ENCODE measurements at places on chromosomes 16 and 17.

DNA sequence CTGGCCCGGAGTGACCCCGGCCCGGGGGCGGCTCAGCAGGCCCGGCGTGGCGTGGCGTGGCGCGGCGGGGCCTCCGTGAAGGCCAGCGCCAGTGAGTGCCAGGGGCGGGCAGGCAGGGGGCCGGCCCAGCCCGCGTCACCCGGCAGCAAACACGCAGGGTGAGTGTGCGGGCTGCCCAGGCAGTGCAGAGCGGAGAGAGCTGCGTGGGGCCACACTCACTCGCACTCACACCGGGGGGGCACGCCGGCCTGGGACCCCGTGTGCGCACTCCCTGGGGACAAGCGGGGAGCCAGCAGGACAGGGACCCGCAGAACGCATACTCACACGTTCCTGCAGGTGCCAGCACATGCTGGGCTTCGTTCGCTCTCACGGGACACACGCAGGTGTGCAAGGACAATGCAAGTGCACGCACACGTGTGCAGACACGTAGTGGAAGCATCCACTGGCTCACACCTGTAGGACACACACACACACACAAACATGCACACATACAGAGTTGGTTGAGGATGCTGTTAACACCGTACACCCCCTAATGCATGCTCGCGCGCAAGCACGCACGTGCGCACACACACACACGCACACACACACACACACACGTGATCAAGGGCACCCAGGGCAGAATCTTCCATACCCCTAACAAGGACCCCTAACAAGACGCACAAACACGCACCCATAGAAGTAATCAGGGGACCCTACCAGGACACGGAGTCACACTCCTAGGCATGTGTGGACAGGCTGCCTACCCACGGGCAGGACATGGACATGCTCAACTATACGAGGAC, 7.7 kb downstream of the USP6 start:
- peak overlapping the region; percentile 83 for H3K4me3 ChIP-seq
- no peaks in the 10 kb centered on the region for H3K36me3 ChIP-seq
- H3K4me1 ChIP-seq, result no peaks in the 10 kb centered on the region

DNA sequence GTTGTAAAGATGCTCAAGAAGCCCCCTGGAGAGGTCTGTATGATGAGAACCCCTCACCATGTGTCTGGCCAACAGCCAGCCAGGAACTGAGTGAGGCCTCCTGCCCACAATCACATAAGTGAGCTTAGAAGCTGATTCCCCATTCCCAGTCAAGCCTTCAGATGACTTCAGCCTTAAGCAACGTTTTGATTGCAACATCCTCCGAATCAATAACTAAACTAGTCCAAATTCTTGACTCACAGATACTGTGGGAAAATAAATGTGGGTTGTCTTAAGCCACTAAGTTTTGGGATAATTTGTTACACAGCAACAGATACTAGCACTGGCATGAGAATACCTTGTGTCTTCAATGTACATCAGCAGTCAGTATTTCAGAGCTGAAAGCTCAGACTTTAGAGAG, 54.5 kb upstream of the HS3ST4 start:
- H3K4me3 ChIP-seq, result no peak overlapping the region
- H3K27me3 ChIP-seq, result no peaks in the 10 kb centered on the region
- no peak for DNase-seq

DNA sequence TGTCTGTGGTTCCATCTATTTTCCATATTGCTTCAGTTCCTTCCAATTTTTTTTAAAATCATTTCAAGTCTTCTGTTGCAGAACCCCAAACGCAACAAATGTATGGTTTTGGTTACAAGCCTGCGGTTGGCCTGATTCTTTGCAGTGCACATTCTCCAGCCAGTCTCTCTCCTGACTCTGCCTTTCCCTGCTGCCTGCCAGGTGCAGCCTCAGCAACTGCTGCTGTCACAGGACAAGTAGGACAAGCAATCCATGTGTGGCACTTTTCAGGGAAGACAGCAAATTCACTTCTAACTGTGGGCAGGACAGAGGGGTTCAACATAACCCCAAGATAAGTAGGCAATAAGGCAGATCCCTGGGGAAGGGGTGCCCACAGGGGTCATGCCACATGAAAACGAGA, 24.2 kb downstream of the EMP2 start:
- DNase-seq, result no peak
- no peaks in the 10 kb centered on the region for H3K36me3 ChIP-seq
- no peak overlapping the region for H3K27ac ChIP-seq
- H3K4me1 ChIP-seq, result peaks cover 5% of the 10 kb centered on the region
- no peaks in the 10 kb centered on the region for H3K27me3 ChIP-seq

- peak overlapping the region; percentile 62 for H3K4me3 ChIP-seq
- no peaks in the 10 kb centered on the region for H3K36me3 ChIP-seq
- peaks cover 6% of the 10 kb centered on the region for H3K4me1 ChIP-seq
- peak; percentile 73 for DNase-seq
These were observed 3.8 kb downstream of the PMP22 start for GRCh38 chr17:15261258-15261801.

GRCh38 chr17:68324114-68324513, 32.8 kb downstream of the ARSG start:
- no peak for DNase-seq
- no peak overlapping the region for H3K27ac ChIP-seq
- H3K4me3 ChIP-seq, result no peak overlapping the region
- H3K27me3 ChIP-seq, result no peaks in the 10 kb centered on the region
- no peaks in the 10 kb centered on the region for H3K36me3 ChIP-seq

DNA sequence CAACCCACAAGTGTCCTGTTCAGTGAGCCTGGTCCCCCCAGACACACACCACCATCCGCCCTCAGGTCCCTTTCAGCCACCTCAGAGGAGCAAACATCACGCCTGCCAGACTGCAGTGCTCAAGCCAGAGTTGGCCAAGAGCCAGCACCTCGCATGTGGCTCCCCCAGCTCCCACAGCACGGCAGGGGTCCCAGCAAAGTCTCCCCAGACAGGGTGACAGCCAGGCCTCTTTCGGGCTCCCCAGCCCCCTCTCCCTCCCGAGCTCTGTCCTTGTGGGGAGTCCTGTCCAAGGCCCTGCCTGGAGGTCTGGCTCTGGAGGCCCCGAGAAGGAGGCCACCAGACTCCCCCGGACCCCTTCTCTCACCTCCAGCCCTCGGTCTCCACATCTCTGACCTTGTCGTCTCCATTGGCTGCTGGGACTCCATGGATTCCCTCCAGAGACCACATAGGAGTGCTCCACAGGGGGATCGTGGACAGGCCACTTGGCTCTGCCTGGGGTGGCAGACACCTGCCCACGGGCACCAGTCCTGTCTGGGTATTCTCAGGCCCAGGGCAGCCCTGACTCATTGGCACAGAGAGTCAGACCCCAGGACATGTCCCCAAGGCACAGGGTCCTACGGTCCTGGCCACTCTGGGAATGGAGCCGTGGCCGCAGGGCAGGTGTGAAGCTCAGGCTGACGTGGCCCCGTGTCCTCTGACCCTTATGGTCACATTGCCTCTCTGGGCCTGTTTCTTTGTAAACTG, 1.8 kb upstream of the MYADML2 start:
- no peak overlapping the region for H3K4me3 ChIP-seq
- no peaks in the 10 kb centered on the region for H3K27me3 ChIP-seq
- no peaks in the 10 kb centered on the region for H3K4me1 ChIP-seq
- DNase-seq, result no peak

GRCh38 chr17:32525122-32525521, 38.3 kb downstream of the CDK5R1 start:
- H3K4me3 ChIP-seq, result no peak overlapping the region
- no peaks in the 10 kb centered on the region for H3K36me3 ChIP-seq
- no peaks in the 10 kb centered on the region for H3K27me3 ChIP-seq

DNA sequence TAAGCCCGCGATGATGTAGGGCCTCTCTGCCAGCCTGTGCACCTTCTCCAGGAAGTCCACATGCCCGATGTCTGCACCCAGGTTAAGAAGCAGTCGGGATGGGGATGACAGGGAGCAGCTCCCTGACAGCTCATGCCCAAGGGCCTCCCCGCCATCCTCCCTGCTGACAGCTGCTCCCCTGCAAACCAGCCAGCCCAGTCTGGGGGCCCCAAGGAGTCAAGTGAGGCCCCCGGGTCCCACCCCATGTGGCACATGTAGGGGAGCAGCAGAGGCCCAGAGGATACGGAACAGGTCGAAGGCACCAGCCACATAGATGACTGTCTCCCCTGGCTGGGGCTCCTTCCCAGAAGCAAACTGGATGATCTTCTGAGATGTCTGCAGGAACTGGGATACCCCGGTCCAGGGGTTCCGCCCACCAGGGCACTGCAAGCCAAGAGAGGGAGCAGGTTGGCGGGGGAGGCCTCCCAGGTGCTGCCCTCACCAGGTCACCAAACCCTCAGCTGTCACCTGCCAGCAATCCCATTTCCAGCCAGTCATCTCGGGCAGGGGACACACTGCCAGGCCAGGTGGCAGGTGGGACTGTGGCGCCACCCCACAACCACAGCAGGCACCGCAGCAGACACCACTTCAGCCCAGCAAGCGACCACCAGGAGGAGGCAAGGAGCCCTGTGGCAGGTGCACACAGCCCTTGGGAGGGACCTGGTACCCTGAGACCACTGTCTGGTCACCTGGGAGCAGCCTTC, 4.6 kb downstream of the PCYT2 start:
- H3K36me3 ChIP-seq, result no peaks in the 10 kb centered on the region
- H3K4me3 ChIP-seq, result no peak overlapping the region
- DNase-seq, result no peak
- no peak overlapping the region for H3K27ac ChIP-seq
- no peaks in the 10 kb centered on the region for H3K4me1 ChIP-seq

DNA sequence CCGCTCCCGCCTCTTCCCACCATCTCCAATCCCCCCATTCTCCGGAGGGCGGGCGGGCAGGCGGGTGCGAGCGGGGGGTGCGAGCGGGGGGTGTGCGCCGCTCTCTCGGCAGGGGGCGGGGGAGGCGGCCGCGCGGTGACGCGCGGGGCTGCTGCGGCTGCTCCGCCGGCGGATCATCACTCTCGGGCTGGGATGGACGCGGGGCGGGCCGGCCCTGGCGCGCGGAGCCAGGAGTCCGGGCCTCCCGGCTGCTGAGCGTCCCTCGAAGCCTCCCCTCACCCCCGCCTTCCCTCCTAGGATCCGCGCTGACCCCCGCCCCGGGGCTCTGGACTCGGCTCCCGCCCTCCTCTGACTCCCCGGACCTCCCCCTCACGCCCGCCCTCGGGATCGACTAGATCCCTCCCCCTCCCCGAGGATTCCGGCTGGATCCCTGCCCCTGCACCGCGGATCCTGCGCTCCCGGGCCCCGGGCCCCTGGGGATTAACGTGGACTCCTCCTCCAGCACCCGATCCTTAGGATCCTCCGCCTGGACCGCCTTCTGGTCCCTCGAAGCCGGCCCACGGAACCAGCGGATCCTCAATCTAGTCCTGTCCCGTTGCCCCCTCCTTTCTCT, 946 bp upstream of the TMEM256 start:
- H3K4me1 ChIP-seq, result peaks cover 4% of the 10 kb centered on the region
- no peaks in the 10 kb centered on the region for H3K36me3 ChIP-seq
- DNase-seq, result peak; percentile 74
- H3K27me3 ChIP-seq, result no peaks in the 10 kb centered on the region
- H3K27ac ChIP-seq, result peak overlapping the region; percentile 95

- no peaks in the 10 kb centered on the region for H3K36me3 ChIP-seq
- no peak overlapping the region for H3K4me3 ChIP-seq
- DNase-seq, result no peak
These were observed 132.8 kb upstream of the NETO2 start for GRCh38 chr16:47276522-47276921.

DNA sequence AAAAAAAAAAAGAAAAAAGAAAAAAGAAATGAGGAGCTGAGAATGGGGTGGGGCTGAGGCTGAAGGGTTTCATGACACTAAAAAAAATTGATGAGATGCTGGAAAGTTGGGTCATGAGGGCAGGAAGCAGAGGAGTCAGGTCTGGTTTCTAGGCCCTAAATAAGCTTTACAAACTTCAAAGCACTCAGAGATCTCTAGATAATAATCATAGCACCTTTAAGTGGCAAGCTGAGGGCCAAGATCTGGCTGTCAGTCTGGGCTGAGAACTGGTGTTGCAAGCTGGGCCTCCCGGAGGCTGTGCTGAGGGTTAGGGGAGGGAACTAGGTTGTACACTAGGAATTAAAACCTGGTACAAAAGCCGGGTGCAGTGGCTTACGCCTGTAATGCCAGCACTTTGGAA, 6.4 kb downstream of the ZNF764 start:
- DNase-seq, result no peak
- no peak overlapping the region for H3K27ac ChIP-seq
- no peaks in the 10 kb centered on the region for H3K27me3 ChIP-seq
- H3K4me3 ChIP-seq, result no peak overlapping the region
- H3K36me3 ChIP-seq, result peaks cover 7% of the 10 kb centered on the region

DNA sequence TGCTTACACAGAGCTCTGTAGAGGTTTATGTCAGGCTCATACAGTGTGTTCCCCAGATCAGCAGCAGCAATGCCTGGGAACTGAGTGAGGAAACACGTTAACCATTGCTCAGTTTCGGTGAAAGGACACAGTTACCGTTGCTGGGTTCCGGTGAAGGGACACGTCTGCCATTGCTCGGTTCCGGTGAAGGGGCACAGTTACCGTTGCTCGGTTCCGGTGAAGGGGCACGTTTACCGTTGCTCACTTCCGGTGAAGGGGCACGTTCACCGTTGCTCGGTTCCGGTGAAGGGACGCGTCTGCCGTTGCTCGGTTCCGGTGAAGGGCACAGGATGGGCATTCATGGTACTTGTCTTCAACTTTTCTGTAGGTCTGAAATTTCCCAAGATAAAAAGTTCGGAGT, 81.7 kb downstream of the MRM3 start:
- no peak overlapping the region for H3K4me3 ChIP-seq
- no peaks in the 10 kb centered on the region for H3K36me3 ChIP-seq
- DNase-seq, result no peak
- H3K27ac ChIP-seq, result no peak overlapping the region
- no peaks in the 10 kb centered on the region for H3K4me1 ChIP-seq
- H3K27me3 ChIP-seq, result no peaks in the 10 kb centered on the region

DNA sequence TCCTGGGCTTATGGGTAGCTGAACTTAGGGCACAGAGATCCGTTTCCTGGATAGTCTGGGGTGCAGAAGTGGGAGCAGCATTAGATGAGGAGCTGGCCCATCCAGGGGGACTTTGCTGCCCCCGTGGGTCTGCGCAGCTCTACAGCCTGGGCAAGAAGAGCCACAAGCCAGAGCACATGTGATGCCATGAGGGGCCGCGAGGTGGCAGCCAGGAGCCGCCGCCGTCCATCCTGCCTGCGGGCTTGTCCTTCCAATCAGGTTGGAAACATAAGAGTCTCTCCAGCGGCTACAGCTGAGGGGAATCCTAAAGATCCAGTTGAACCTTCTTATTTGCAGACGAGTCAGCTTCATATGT, 21.9 kb downstream of the C1QTNF1 start:
- H3K4me3 ChIP-seq, result no peak overlapping the region
- no peaks in the 10 kb centered on the region for H3K4me1 ChIP-seq
- DNase-seq, result no peak
- H3K36me3 ChIP-seq, result no peaks in the 10 kb centered on the region
- no peak overlapping the region for H3K27ac ChIP-seq
- H3K27me3 ChIP-seq, result no peaks in the 10 kb centered on the region

GRCh38 chr17:30920683-30921543, 832 bp upstream of the ADAP2 start:
- H3K4me3 ChIP-seq, result peak overlapping the region; percentile 61
- H3K27ac ChIP-seq, result no peak overlapping the region
- H3K4me1 ChIP-seq, result no peaks in the 10 kb centered on the region
- peaks cover 22% of the 10 kb centered on the region for H3K27me3 ChIP-seq
- no peaks in the 10 kb centered on the region for H3K36me3 ChIP-seq

- H3K27ac ChIP-seq, result no peak overlapping the region
- peaks cover 40% of the 10 kb centered on the region for H3K27me3 ChIP-seq
- no peaks in the 10 kb centered on the region for H3K4me1 ChIP-seq
- DNase-seq, result no peak
These were observed 48.6 kb upstream of the WSCD1 start for GRCh38 chr17:6021627-6022026.

Data from breast epithelium (tissue), 4 donors.